Activated naive CD8-positive, alpha-beta T cell treated with anti-CD3 and anti-CD28 coated beads for 36 hours (primary cell): ENCODE measurements at places on chromosomes 3 and 15. TPM values are rescaled to one million over a fixed set of nuclear protein-coding genes. Genes with fewer than 3 reads are reported as not detected.

- no peak for DNase-seq
These were observed 32.8 kb upstream of the UBE2E2 start for GRCh38 chr3:23170291-23170690.

- no peak for DNase-seq
These were observed 355.1 kb downstream of the CLSTN2 start for GRCh38 chr3:140290105-140290504.

GRCh38 chr3:180321534-180321933 lies 280.4 kb upstream of the TTC14 start:
- no peak for DNase-seq

GRCh38 chr15:93460717-93461116 lies 371.7 kb upstream of the RGMA start:
- no peak for DNase-seq

Gene PLCB2
- 43.6 TPM for total RNA-seq

DNA sequence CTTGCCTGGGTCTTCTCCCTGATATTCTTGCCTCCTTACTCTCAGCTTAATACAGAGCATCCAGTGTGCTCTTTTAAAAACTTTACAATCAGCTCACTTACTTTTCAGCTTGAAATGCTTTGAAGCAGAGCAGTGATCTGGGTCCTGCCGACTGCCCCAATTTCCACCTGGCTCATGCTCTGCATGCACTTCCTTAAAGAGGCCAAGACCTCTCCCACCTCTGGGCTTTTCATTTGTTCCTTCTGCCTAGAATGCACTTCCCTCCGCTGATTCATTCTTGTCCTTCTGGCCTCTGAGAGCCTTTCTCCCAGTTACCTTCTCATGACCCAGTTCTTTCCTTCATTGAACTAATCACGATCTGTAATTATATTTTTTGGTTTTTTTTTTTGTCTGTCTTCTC lies 1.9 kb upstream of the CCNDBP1 start:
- no peak for DNase-seq

DNA sequence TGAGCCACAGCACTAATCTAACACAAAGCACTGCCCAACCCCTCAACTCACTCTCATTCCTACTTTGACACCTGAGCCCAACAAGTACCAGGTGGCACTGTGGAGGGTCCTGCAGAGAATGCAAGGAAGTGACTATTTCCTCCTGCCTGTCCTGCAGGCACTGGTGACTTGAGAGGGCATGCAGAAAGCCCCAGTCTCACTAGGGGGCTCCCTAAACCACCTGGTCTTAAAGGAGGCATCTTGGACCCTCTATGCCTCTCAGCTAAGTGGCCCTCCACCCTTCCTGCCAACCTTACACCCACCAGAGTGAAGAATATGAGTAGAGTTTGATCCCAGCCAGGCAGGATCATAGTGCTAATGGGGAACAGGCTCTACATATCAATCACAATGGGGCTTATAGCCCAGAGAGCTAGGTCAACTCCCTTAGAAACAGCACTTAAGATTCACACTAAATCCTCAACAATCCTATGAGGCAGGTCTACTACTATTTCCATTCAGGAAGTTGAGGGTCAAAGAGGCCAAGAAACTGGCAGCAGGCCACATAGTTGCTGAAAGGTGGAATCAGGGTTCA lies 15.2 kb downstream of the TRAIP start:
- peak; percentile 14 for DNase-seq

GRCh38 chr3:131543714-131544113 lies 40.9 kb upstream of the MRPL3 start:
- DNase-seq, result no peak

Gene CHRNA5
- 7.3 TPM for total RNA-seq

DNA sequence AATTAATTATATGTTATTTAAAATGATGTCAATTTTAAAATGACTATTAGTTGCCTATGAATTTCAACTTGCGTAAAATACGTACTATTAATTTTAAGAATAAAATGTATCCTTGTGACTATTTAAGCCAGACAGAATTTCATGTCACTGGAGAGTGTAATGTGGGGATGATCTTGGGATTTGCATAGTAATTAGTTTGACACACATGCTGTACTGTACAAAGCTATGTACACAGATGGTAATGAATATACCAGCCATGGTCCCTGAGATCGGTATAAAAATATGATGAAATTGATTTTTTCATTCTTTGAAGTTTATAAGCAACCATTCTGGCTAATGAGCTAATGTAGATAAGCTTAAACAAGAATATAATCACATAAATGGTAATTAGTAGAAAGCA lies 134.4 kb upstream of the ROBO1 start:
- no peak for DNase-seq

Gene LMAN1L
- total RNA-seq, result 0.33 TPM

DNA sequence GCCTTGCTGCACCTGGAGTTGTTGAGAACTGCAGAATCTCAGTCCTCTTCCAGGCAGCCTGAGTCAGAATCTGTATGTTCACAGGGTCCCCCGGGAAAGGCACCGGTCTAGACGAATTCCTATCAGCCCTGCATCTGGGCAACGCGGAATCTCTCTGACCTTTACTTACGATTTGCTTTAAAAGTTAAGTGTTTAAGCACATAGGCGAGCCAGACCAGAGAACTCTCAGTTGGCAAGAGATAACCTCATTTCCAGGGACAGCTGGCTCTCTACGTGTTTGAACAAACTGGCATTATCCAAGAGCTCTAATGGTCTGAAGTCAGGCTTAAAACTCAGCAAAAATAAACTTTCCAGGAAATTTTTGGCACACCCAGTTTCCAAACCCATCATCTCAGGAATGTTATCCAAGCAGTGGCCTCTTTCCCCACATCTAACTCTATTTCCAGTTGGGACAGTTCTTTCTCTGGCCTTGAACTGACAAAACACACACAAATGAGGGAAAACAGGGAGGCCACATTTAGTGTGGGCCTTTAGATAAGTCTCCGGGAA lies 53.4 kb downstream of the HES1 start:
- DNase-seq, result no peak

Gene STAC
- total RNA-seq, result not detected

- no peak for DNase-seq
These were observed 490.4 kb upstream of the PROK2 start for GRCh38 chr3:72275331-72275751.
